ENCODE measurements at places on chromosomes 4 and X.

DNA sequence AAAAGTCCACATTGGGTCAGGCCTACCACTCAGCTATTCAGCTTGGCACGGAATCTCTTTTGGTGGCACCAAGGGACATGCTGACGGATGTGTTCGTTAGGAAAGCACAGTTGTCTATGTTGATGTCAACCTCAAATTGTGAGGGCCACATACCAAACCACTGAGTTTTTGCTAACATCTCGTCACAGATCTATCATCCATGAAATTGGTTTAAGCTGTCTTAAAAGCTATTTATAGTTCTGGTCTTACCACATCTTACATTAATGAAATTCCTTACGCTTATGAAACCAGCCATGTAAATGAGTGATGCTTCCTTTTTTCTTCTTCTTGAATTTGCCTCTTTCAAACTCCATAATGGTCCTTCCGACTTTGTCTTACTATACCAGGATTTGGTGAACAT, 101.5 kb downstream of the MGST2 start:
- H3K4me3 ChIP-seq: no peak overlapping the region
- H3K36me3 ChIP-seq: no peaks in the 10 kb centered on the region
- H3K27me3 ChIP-seq: peaks cover 7% of the 10 kb centered on the region
- peaks cover 9% of the 10 kb centered on the region for H3K4me1 ChIP-seq
- no peak overlapping the region for H3K27ac ChIP-seq

DNA sequence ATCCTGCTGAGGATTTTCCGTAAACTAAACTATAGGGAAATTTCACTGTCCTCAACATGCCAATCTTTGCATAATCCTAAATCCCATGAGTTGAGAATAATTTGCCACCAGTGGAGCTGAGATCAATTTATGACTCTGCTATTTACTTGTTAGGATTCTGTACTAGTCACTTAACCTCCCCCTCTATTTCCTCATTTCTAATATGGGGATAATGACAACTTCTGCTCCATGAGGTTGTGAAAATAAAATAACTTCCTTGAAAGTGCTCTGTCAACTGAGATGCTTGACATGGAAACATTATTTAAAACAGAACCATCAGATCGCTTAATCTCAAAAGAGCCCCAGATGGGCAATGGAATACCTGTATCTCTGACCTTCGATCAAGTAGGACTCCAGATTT, 2.6 kb upstream of the FGF16 start:
- H3K27me3 ChIP-seq: peaks cover 26% of the 10 kb centered on the region
- peaks cover 6% of the 10 kb centered on the region for H3K4me1 ChIP-seq

DNA sequence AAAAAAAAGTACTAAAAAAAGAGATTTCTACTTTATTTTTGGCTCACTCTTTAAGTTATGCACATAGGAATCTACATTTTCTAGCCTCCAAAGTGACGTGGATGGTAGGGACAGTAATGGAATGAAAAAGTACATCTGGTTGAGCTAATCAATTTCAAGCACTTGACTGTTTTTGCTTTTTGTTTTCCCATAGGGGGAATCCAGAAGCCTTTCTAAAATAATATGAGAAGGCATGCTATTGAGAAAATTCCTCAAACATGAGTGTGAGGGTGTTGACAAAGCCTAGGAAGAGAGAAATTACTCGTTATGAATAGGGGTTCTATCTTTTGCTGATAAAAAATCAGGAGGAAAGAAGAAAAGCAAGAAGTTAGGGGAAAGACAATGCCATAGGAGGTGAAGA, 242.5 kb upstream of the PUDP start:
- no peaks in the 10 kb centered on the region for H3K4me1 ChIP-seq
- DNase-seq: no peak
- no peak overlapping the region for H3K4me3 ChIP-seq
- H3K27me3 ChIP-seq: no peaks in the 10 kb centered on the region
- no peak overlapping the region for H3K27ac ChIP-seq
- H3K36me3 ChIP-seq: no peaks in the 10 kb centered on the region

- no peak for DNase-seq
- H3K27me3 ChIP-seq: peaks cover 3% of the 10 kb centered on the region
- no peaks in the 10 kb centered on the region for H3K36me3 ChIP-seq
- H3K4me3 ChIP-seq: no peak overlapping the region
Measured at GRCh38 chrX:149374751-149375150, 130.4 kb downstream of the IDS start.

DNA sequence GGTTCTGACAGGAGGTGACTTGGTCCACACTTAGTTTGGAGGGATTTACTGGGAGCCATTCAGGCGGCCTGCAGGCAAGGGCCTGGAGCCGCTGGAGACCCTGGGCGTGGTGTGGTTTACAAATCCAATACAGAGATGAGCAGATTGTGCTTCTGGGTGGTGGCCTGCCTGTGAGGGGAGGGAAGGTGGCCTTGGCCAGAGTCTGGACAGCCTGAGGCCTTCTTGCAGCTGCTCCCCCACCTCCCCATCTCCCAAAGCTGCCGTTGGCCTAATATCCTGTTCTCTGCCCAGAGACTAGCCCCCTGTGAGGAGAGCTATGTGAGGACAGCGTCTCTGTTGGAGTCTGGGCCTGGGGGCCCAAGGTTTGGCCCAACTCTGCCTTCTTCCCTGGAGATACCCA, 163.9 kb upstream of the MAMLD1 start:
- H3K36me3 ChIP-seq: no peaks in the 10 kb centered on the region
- H3K27ac ChIP-seq: no peak overlapping the region
- no peak for DNase-seq
- no peaks in the 10 kb centered on the region for H3K4me1 ChIP-seq
- H3K4me3 ChIP-seq: no peak overlapping the region

- H3K27ac ChIP-seq: peak overlapping the region; percentile 94
- peak overlapping the region; percentile 64 for H3K4me3 ChIP-seq
- DNase-seq: no peak
- H3K36me3 ChIP-seq: peaks cover 2% of the 10 kb centered on the region
Measured at GRCh38 chrX:154002215-154002719, 17.4 kb downstream of the IRAK1 start.

- H3K36me3 ChIP-seq: no peaks in the 10 kb centered on the region
- no peak for DNase-seq
- H3K4me1 ChIP-seq: no peaks in the 10 kb centered on the region
- H3K4me3 ChIP-seq: no peak overlapping the region
Measured at GRCh38 chr4:41425650-41426049, 112.3 kb upstream of the LIMCH1 start.

DNA sequence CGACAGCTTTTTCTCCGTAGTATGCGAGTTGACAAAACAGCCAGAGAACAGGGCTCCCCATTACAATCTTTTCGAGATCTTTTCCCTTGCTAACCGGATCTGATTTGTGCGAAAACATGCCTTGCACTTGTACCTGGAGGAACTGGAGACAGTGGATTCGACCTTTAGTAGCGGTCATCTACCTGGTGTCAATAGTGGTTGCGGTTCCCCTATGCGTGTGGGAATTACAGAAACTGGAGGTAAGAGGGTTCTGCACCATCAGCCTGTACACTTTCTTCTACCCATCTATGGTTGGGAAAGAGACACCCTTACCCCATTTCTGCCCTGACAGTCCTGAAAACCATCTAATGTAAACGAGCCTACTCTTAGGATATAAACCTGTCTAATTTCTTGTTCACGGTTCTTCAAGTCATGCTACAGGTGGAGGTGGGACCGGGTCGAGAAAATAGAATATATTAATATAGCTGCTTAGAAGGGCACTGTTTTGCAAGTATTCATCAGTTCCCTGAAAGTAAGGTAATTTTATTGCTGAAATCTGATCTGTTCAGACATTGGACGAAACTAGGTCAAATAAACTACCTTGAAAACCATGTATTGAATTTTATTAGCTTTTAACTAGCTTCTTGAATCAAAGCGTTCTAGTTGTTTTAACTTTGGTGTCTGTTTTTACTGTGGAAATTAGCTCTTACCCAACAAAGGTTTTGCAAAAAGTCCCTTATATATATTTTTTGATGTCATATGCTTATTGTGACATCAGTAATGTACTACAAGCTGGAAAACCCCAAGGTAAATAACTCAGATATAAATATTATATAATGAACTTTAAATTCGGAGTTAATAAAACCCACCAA, 869 bp downstream of the TMEM184C start:
- DNase-seq: no peak
- peak overlapping the region; percentile 91 for H3K27ac ChIP-seq
- H3K36me3 ChIP-seq: peaks cover 17% of the 10 kb centered on the region
- no peaks in the 10 kb centered on the region for H3K27me3 ChIP-seq

GRCh38 chr4:168803732-168804131, 206.3 kb downstream of the CBR4 start:
- peaks cover 5% of the 10 kb centered on the region for H3K27me3 ChIP-seq
- H3K27ac ChIP-seq: no peak overlapping the region
- H3K4me1 ChIP-seq: no peaks in the 10 kb centered on the region
- no peak for DNase-seq
- no peak overlapping the region for H3K4me3 ChIP-seq
- no peaks in the 10 kb centered on the region for H3K36me3 ChIP-seq

DNA sequence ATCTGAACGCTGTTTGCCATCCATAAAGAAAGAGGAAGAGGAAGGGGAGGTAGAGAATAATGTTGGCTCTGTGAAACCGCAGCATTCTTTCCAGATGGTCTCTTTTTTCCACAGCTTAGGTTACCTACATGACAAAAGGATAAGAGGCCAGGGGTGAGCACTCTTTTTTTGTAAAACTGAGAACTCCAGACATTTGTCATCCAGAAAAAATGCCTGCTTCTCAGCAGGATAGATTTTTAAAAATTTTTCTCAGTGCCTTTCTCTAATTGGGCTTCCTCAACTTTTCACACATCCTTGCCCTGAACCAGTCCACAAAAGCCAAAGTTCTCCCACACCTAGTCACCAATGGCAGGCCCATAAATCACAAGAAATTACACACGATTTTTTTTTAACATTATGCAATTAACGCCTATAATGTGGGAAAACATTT, 158.1 kb upstream of the TENM3 start:
- H3K36me3 ChIP-seq: no peaks in the 10 kb centered on the region
- DNase-seq: no peak
- H3K27ac ChIP-seq: no peak overlapping the region
- H3K4me3 ChIP-seq: no peak overlapping the region

DNA sequence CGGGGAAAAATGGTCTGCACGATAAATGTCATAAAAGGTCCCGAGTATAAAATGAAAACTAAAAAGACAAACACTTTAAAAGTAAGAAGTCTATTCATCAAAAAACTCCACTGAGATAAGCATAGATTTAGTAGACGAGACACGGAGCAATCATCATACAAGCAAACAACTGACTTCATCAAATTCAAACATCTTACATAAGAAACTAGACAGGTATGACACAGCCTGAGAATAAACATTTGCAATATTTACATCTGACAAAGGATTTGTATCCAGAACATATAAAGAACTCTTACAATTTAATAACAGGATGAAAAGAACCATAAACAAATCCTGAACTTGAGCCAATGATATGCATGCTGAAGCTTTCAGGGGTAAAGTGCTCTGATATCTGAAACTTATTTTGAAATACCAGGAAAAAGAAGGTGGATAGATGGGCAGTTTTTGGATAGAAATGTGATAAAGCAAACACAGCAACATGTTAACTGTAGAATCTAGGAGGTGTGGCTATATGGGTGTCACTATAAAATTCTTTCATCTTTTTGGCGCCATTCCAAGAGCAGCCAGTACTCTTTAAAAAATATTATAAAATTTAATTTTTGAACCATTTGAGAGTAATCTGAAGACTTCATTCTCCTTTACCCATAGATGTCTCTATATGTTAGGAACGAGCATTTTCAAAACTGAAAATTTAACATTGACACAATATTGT, 12.0 kb downstream of the MPP1 start:
- no peaks in the 10 kb centered on the region for H3K27me3 ChIP-seq
- H3K27ac ChIP-seq: no peak overlapping the region
- H3K4me1 ChIP-seq: peaks cover 11% of the 10 kb centered on the region
- H3K36me3 ChIP-seq: no peaks in the 10 kb centered on the region
- H3K4me3 ChIP-seq: no peak overlapping the region
- DNase-seq: no peak

DNA sequence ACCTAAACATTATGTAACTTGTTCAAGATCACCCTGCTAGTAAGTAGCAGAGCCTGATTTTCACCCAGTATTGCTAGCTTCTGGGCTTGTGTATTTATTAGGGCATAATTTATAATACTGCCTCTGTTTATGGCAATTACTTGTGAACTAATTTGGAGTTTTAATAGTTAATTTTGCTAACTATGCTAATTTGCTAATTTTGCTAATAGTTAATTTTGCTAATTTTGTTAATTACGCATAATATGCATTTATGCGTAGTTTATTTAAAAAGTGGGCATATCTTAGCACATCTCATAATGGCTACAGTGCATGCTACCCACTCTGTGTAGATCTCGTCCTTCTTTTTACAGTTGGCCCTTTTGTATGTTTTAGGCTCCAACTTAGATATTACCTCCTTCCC, 898.1 kb upstream of the EPHA5 start:
- no peak for DNase-seq
- H3K27ac ChIP-seq: no peak overlapping the region
- H3K27me3 ChIP-seq: no peaks in the 10 kb centered on the region
- H3K36me3 ChIP-seq: no peaks in the 10 kb centered on the region

- no peaks in the 10 kb centered on the region for H3K4me1 ChIP-seq
- DNase-seq: no peak
- H3K36me3 ChIP-seq: no peaks in the 10 kb centered on the region
- H3K27me3 ChIP-seq: peaks cover 10% of the 10 kb centered on the region
- H3K4me3 ChIP-seq: no peak overlapping the region
Measured at GRCh38 chr4:139824882-139825522, 159.4 kb downstream of the MGST2 start.

- no peaks in the 10 kb centered on the region for H3K4me1 ChIP-seq
- no peak overlapping the region for H3K4me3 ChIP-seq
- no peak for DNase-seq
- no peaks in the 10 kb centered on the region for H3K27me3 ChIP-seq
Measured at GRCh38 chr4:161285461-161285860, 878.3 kb downstream of the FSTL5 start.

- H3K27me3 ChIP-seq: no peaks in the 10 kb centered on the region
- H3K4me3 ChIP-seq: no peak overlapping the region
- DNase-seq: no peak
Measured at GRCh38 chr4:15245006-15245530, 182.8 kb upstream of the C1QTNF7 start.

GRCh38 chr4:13476915-13477314, 7.2 kb downstream of the RAB28 start:
- no peak for DNase-seq
- no peak overlapping the region for H3K4me3 ChIP-seq
- H3K27ac ChIP-seq: no peak overlapping the region
- H3K36me3 ChIP-seq: peaks cover 3% of the 10 kb centered on the region
- H3K27me3 ChIP-seq: no peaks in the 10 kb centered on the region
- peaks cover 2% of the 10 kb centered on the region for H3K4me1 ChIP-seq

GRCh38 chr4:155428128-155428527, 51.4 kb upstream of the MAP9 start:
- H3K4me3 ChIP-seq: no peak overlapping the region
- H3K4me1 ChIP-seq: no peaks in the 10 kb centered on the region
- DNase-seq: no peak
- H3K36me3 ChIP-seq: no peaks in the 10 kb centered on the region
- H3K27me3 ChIP-seq: no peaks in the 10 kb centered on the region
- H3K27ac ChIP-seq: no peak overlapping the region

- DNase-seq: no peak
- peaks cover 1% of the 10 kb centered on the region for H3K27me3 ChIP-seq
- H3K36me3 ChIP-seq: no peaks in the 10 kb centered on the region
Measured at GRCh38 chr4:77305766-77306165, 148.8 kb downstream of the CCNG2 start.

GRCh38 chrX:22159071-22159470, 113.6 kb upstream of the CBLL2 start:
- H3K27me3 ChIP-seq: no peaks in the 10 kb centered on the region
- no peaks in the 10 kb centered on the region for H3K4me1 ChIP-seq
- H3K27ac ChIP-seq: no peak overlapping the region
- DNase-seq: no peak
- no peaks in the 10 kb centered on the region for H3K36me3 ChIP-seq
- no peak overlapping the region for H3K4me3 ChIP-seq

All from memory B cell (primary cell).